ENCODE measurements at places on chromosomes 1 and 21. TPM values are rescaled to one million over a fixed set of nuclear protein-coding genes. Genes with fewer than 3 reads are reported as not detected.

Gene MFAP2
- total RNA-seq = not detected

Gene NCF2
- total RNA-seq = 15.8 TPM

Gene AIM2
- 5.7 TPM for total RNA-seq

Gene SPRR2B
- total RNA-seq = not detected

Gene RHBDL2
- not detected for total RNA-seq

Gene CYP4Z1
- total RNA-seq = not detected

Data from activated CD4-positive, alpha-beta T cell treated with anti-CD3 and anti-CD28 coated beads, Interleukin-2, amount 10 ng/mL, durations not matched to agents 7 days and 5 days (primary cell).